ENCODE measurements at places on chromosomes 16 and 17.

DNA sequence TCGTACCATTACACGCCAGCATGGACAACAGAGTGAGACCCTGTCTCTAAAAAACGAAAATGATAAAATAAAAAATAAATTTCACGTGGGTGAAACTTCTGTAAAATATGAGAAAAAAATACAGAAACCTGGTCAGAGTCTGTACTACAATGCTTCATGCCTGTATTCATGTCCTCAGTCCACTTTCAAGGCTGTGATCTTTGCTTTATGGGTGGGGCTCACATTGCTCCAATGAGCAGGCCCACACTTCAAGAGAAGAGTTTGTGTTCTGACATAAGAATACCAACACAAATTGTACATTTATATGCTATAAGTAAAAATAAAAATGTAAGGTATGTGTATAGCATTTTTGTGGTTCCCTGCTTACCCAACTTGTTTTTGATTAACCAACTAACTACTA, 32.2 kb upstream of the ABCA3 start:
- DNase-seq: no peak

DNA sequence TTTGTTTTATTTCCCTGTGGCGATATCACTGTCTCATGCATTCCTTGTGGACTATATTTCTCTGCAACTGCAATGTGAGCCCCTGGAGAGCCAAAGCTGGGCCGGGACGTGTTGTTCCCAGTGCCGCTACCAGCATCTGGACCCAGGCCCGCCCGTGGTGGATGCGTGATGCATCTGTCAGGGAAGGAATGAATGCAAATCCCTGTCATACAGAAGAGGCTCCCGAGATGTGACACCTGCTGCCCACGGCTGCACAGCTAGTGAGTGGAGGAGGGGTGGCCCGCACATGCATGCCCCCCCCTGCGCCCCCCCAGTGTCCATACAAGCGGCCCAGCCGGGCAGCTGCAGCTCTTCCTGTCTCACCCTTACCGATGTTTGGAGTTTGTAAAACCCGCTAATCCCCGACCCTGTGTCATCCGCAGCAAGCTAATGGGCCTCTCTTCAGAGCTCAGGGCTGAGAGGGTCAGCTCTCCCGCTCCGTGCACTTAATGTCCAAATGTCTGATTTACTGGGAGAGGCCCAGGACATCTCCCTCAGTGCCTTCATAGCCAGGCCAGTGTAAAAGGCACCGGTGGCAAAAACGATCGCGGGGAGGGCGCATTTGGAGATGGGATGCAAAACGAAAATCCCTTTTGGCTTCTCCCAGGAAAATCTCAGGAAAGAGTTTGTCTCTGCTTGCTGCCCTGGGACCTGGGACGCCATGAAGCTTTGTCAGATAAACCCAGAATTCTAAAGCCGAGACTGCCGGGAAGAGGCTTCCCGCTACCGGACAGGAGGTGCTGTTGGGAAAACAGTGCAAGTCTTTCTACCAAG, 91.8 kb downstream of the FOXL1 start:
- DNase-seq: no peak

DNA sequence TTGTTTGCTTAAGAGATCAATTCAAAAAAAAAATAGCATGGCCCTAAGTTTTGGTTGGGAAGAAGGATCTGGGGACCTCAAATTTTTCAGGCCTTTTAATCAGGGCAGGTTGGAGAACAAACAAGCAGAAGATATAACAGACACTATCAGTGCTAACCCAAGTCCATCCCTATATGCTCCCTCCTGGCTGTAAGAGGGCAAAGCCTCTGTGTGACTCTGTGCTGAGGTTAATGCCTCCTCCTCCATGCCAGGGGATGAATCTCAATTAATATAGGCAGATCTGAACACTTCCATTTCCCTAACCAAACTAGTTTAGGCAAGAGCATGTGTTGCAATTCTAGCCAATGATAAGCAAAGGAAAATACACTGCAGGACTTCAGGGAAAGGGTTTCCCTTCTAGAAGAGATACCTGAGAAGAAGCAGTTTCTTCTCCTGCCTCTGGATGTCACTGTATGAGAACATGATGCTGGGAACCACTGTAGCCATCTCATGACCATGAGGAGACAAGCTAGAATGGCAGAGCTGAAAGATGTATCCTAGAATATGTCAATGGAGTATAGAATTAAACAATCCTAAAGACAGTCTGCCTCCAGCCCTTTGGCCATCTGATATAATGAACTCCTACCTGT, 76.0 kb downstream of the CHD9NB start:
- peak; percentile 52 for DNase-seq

DNA sequence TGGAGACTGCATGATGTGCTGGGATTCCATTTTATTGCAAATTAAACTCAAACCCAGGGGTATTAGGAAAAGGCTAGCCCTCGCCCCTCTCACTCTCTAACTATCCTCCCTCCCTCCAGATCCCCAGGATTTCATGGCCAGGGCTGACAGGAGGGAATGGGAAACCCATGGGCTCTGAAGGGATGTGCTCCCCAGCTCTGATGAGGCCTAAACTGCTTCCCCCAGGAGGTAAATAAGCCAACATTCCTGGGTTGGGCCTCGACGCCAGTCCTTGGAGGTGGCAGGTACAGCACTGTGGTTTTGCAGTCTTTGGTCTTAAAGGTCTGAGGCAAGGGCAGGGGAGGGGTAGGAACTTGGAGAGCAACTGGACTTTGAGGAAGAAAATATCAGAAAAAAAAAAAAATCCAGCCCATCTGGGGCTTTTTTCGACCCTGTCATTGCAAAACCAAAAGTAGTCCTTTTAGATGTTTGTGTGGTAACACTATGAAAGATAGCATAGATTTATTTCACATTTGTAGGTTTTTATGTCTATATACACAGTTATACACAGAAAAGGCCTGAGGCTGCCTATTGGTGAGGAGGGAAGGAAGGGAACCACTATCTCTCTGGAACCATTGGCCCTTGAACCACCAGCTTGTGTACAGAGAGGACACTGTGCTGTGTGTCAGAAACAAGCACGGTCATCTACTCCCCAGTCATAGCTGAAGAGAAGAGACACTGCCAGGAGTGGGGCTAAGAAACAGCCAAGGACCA, 12.0 kb downstream of the C17orf113 start:
- DNase-seq: no peak

DNA sequence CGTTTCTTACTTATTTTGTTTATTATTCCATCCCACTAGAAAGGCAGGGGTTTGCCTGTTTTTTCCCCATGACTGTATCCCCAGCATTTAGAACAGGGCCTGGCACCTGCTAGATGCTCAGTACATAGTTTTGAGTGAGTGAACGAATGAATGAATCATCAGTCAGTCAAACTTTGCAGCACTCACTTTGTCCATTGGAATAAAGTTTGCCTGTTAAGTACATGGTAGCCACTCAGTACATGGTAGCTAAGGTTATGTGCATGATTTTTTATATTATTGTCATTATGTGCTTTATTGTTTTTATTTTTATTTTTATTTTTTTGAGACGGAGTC, 88.5 kb downstream of the CMIP start:
- DNase-seq: no peak

GRCh38 chr17:83012868-83013778, 66.3 kb upstream of the METRNL start:
- DNase-seq: peak; percentile 56

- DNase-seq: no peak
Measured at GRCh38 chr17:62911114-62911513, 54.9 kb upstream of the TANC2 start.

DNA sequence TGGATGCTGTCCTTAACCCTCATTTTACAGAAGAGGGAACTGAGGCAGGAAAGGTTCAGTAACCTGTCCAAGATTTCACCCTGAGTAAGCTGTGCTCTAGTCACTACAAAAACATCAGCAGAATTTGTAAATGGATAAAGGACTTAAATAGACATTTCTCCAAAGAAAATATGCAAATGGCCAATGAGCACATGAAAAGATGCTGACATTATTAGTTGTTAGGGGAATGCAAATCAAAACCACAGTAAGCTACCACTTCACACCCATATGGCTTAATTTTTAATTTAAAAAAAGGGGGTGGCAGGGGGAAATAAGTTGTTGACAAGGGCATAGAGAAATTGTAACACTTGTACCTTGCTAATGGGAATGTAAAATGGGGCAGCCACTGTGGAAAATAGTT, 51.4 kb downstream of the C17orf67 start:
- DNase-seq: no peak

DNA sequence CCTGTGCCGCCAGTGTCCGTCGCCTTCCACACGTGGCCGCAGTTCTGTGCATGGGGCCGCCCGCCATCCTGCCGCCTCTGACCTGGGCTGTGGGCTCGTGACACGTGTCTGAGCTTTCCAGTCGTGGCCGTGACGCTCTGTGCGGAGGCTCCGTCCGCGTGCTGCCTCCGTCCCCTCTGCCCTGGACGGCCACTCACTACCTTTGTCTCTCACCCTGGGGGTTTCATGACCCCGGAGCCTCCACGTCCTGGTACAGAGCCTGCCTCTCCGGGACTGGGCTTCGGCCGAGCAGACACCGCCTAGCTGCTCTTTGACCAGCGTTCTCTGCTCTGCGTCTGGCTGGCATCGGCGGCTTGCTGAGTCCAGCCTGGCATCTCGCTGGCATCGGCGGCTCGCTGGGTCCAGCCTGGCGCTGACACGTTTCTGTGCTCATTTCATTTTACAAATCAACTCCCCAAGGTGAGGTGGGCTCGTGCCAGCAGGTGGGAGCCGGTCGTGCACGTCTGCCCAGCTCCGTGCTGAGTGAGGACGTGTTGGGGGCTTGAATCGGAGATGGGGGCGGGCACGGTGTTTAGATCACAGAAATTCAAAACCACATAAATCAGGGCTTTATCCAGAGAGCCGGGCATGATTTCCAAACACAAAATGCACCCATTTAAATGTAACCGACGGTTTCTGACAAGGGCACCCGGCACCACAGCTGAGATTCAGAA, 44.3 kb upstream of the GNG13 start:
- DNase-seq: no peak

- peak; percentile 65 for DNase-seq
Measured at GRCh38 chr16:73949574-73950320, 346.9 kb upstream of the PSMD7 start.
